ENCODE measurements at places on chromosomes 11 and 22.
A peak's percentile ranks its signal among the peaks of the same experiment; 100 is the strongest.

- no peak for DNase-seq
These were observed 91.8 kb downstream of the TBC1D22A start for GRCh38 chr22:46854125-46854870.

DNA sequence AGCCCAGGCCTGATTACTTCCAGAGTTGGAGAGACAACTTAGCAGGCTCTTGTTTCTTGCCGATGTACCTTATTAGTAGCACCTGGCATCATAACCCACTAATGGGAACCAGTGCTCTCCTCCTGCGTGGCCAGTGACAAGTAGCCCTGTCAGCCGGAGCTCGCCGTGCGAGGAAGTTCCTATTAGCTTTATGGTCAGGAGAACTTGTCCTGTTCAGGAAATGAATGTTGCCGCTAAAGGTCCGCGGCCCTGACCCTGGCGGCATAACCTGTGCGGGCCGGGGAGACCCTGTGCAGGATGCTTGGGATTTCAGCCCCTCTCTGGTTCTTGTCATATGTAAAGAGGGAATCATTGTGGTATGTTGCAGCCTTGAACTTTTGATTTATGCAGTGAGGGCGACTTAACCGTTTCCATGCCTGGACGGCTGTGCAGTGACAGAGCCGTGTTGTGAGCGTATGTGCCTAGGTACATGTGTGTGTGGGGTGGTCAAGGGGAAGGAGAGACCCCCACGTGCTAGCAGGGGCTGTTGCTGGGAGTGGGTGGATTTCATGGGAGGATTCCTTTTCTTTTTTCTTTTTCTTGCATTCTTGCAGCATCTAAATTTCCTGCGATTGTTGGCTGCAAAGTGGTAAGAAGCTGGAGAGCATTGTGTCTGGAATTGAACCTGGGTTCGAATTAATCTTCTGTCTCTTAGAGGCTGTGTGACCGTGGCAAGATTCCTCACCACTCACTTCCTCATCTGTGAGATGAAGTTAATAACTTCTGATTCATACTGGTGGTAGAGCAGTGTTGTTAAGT is 15.2 kb downstream of the ZBTB16 start:
- peak; percentile 26 for DNase-seq

GRCh38 chr11:118690553-118691304 is 11.3 kb upstream of the TREH start:
- no peak for DNase-seq

DNA sequence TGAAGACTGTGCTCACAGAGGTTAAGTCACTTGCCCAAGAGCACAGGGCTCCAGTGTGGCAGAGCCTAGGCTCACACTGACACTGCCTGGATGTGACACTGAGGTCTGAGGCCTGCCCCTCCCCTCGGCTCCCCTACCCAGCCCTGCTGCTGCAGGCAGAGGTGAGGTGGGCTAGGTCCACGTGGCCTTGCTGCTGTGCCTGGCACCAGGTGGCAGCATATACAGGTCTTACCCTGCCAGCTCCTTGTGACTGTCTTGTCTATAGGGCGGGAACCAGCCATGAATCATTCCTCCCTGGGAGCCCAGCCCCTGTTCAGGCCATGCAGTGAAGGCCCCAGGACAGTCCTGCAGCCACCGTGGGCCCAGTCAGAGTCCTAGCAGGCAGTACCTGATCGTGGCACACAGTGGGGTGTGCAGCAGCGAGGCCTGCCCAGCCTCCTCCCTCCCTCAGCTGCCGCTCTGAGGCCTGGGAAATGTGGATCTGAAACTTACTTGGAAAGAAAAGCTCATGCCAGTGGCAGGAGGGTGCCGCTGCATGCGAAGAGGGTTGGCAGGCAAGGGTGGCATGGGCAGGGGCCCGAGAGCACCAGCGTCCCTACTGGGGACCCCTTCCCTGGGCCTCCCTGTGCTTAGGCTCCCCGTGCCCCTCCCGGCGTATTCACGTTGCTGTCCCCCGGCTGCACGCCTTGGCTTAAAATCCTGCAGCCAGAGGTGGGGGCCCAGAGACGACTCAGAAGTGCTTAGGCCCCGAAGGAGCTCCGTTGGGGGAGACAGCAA is 1.2 kb upstream of the CERK start:
- DNase-seq, result peak; percentile 10

- no peak for DNase-seq
These were observed 847 bp upstream of the NDUFA6 start for GRCh38 chr22:42091455-42091782.

- no peak for DNase-seq
These were observed 66.8 kb downstream of the LARGE1 start for GRCh38 chr22:33853200-33854097.

DNA sequence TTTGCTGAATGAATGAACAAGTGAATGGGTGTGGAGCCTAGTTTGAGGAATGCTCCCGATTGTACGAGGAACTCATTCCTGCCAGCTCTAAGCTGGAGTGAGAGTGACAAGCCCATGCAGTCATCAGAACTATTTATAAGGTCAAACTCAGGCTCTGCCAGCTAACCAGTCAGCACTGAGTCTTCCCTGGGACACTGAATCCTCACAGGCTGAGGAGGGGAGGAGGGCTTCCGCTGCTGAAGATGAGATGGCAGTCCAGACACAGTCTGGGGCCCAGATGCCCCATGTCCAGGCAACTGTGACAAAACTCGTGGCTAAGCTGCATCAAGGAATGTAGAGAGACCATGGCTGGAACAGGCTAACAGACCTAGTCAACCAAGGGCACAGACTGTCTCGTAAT is 4.0 kb downstream of the LRP4 start:
- no peak for DNase-seq

DNA sequence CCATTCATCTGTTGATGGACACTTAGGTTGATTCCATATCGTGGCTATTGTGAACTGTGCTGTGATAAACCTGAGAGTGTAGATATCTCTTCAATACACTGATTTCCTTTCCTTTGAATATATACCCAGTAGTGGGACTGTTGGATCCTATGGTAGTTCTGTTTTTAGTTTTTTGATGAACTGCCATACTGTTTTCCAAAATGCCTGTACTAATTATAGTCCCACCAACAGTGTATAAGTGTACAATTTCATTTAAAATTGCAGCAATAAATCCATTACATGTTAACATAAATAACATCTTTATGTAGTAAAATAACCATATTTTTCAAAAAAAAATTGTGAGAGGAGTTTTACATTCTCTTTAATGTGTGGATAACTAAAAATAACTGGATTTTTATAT is 65.0 kb upstream of the SYT9 start:
- no peak for DNase-seq

DNA sequence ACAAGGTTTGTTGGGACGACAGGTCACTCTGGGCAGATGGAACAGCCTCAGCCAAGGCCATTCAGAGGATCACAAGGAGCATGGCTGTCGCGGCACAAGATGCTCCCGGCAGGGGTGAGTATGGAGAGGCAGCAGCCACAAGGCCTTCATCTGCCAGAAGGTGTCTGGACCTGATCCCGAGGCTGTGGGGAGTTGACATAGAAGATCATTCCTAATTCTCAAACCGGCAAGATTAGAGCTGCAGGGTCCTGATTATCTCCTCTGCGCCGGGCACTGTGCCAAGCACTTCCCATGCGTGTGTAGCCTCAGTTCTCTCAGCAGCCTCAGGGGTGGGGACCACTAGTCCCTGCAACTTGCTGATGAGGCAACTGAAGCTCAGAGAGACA is 32.3 kb upstream of the RFPL3 start:
- DNase-seq, result no peak

- no peak for DNase-seq
These were observed 31.8 kb upstream of the IGSF22 start for GRCh38 chr11:18757811-18758210.

GRCh38 chr11:105100206-105100605 is 39.4 kb downstream of the CARD18 start:
- no peak for DNase-seq

DNA sequence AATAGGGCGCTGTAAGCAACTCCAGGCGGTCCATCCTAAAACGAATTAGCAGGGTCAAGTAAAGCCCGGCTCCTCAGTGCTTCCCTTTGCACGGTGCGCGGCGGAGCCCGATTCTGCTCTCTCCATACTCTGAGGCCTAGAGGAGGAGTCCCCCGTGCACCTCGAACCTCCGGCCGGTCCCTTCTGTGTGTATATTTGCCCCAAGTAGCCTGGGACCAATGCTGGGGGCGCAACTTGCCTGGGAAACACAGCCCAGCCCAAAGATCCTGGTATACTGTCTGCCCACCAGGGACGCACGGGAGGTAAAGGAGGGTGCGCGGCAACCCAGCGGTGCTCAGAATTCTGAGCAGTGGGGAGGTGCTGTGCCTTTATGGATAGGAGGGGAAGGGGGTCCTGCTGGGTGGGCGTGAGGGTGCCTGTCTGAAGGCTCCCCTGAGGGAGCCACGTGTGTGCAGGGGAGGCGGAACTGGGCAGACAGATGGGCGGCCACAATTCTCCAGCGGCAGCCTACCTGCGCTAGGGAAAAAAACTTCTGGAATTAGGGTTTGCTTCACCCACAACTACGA is 4.8 kb upstream of the TBX1 start:
- no peak for DNase-seq

DNA sequence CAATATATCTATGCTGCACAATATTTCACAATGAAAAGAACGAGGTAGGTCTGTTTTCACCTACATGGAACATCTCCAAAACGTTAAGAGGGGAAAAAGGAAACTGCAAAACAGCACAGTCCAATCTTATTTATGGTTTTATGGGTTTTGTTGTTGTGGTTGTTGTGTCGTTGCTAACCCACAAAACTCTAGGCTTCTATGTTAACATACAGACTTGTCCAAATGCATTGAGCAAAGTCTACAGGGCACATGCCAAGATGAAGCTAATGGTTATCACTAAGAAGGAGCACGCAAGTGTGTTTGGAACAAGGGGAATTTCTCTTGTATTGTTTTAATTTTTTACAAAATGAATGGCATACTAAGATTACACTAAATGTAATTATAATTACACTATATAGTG is 48.6 kb downstream of the AHNAK start:
- no peak for DNase-seq

DNA sequence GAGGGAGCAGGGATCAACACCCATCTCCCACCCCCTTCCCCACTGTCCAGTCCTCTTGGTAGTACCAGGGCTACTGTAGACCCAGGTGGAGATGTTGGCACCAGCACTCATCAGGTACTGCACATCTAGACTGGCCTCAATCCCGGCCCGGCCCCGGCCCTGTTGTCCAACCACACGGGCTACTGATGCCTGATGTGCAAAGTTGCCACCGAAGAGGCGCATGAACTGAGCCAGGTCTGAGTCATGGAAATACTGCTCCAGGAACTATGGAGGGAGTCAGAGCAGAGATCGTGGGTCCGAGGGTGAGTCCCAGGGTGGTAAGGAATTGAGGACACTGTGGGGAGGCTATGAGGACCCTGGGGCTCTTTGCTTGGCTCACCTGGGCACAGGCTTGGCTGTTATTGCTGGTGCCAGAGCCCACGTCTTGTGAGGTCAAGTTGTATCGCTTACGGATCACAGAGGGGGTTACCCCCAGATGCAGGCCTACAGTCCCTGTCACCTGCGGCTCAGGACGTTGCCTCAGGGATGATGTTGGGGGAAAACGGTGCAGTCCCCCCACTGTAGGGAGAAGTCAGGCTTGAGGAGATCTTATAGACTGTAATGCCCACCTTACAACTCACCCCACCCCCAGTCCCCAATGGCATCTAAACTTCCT is 2.5 kb downstream of the TPP1 start:
- DNase-seq, result no peak

- no peak for DNase-seq
These were observed 43.0 kb upstream of the WT1 start for GRCh38 chr11:32478277-32478731.

GRCh38 chr11:36264011-36264972 is 24.9 kb downstream of the COMMD9 start:
- DNase-seq, result no peak

DNA sequence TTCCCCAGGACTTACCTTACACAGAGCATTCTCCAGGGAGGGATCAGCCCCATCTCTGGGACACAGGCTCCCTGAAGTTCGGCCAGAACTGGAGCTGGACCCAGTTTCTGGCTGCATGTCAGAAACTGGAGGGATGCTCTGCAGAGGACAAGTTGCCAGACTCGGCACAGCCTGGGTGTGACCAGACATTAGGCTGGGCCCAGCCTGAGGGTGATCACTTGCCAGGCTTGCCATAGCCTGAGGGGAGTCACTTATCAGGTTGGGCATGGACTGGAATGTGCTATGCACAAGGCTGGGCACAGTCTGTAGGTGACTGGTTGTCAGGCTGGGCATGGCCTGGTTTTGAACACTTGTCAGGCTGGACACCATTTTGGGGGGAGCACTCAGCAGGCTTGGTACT is 30.7 kb upstream of the STK33 start:
- DNase-seq, result no peak

GRCh38 chr22:48207919-48208535 is 1445.6 kb downstream of the TBC1D22A start:
- DNase-seq, result no peak

DNA sequence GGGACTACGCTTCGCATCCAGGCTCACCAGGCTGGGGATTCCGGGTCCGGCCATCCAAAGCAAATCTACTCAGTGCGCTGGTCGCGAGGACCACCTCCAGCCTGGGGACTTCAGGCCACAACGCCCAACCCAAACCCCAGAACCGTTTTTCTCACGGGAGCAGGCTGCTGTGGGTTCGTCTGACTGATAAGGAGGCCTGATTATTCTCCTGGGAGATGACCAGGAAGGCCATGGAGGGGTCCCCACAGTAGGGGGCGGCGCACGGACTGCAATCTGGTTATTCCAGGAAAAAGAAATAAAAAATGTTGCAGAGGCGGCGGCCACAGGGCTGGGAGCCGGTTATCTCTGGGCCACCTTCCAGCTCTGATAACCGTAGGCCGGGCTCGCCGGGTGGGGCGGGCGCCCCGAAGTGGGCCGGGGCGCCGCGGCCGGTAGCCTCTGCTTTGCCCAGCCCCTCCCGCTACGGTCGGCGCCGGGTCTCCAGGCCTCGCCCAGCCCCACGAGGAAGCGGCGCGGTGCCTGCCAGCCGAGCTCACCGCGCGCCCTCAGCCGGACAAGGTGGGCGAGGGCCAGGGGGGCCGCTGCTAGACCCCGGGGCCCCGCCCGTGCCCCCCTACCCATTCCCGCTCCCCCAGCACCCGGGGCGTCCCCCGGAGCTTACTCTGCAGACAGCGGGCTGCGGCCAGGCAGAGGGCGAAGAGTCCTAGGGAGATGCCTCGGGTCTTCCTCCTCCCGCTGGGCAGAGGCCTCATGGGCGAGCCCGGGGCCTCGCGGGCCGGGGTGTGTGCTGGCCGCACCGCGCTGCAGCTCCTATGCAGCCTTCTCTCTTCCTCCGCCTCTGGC is 446 bp downstream of the VSTM5 start:
- no peak for DNase-seq

GRCh38 chr22:32584650-32585049 is 110.0 kb downstream of the FBXO7 start:
- DNase-seq, result no peak

- no peak for DNase-seq
These were observed 43.1 kb upstream of the PPARA start for GRCh38 chr22:46107089-46107664.

DNA sequence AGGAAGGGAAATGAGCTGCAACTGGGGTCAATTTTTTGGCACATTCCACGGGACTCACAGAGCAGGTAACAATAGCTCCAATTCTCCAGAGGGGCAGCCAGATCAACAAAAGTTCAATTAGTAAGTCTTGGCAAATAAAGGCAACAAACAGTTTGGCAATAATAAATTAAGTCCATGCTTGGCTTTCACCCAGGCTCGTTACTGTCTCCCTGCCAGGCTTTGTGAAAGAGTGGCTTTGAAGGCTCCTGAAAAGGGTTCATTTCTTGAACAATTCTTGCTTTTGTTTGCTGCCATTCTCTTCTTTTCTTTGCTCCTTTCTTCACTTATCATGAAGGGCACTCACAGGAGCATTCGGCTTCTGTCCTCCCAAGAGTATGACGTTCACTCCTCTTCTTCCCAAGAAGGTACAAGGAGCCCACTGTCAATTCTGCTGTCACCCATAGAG is 123.3 kb downstream of the APIP start:
- DNase-seq, result no peak

Data from AML-193 (cell line).